ENCODE measurements at places on chromosomes 4 and X.

DNA sequence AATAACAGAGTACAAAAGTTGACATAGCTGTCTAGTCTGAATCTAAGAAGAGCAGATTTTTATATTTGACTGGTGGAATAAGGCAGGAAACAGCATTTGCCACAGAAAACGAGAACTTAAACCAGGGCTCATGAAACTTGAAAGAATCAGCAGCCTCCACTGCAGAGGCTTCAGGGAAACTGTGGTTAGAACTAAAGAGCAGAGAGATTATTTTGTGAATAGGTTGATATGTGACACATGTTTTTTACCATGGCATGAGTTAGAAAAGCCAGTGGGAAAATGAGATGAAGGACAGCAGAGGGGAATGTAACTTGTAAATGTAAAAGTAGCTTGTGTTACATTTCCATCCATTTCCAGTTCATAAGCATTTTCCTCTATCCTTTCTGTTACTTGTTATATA lies 63.7 kb upstream of the CAMK2D start:
- no peak for DNase-seq

DNA sequence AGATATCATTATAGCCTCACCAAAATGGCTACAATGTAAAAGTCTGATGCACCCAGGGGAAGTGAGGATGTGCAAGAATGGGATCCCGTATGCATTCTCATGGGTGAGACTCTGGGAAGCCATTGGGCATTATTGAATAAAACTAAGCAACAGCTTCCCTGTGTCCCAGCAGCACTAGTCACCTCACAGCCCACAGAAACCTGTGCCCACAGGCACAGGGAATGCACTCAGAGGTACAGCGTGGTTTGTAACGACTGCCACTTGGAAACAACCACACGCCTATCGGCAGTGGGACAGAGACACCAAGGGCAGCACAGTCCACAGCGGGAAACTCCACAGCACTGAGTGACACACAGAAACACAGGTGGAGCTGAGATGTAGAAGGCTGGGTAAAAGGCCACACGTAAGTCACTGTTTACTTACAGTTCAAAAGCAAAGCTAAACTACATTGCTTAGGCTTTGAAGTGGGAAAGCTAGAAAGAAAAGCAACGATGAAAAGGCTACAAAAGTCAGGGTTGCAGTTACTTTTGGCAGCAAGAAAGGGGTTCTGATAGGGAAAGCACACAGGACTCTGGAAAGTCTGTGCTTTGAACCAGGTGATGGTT lies 69.2 kb downstream of the HAUS3 start:
- no peak for DNase-seq

- no peak for DNase-seq
Measured at GRCh38 chr4:121811122-121811521, 10.0 kb downstream of the EXOSC9 start.

GRCh38 chr4:156185514-156186055 lies 231.9 kb upstream of the CTSO start:
- DNase-seq, result no peak

GRCh38 chrX:145613894-145614293 lies 203.7 kb upstream of the SLITRK2 start:
- no peak for DNase-seq

DNA sequence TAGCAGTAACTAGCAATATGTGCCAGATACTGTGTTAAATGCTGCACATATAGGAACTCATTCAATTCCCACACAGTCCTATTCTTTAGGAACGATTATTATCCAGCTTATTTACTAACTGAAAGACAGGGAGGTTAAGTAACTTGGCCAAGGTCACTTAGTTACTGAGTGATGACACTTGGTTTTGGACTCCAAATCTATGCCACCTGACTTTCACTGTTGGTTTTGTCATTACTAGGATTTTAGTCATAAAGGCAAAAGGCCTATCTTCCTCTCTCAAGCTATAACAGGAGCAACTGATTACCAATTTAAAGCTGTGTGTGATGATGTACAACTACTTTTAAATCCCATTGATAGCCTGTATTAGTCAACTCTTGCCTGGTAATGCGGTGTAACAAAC lies 138.9 kb upstream of the STX18 start:
- DNase-seq, result no peak

DNA sequence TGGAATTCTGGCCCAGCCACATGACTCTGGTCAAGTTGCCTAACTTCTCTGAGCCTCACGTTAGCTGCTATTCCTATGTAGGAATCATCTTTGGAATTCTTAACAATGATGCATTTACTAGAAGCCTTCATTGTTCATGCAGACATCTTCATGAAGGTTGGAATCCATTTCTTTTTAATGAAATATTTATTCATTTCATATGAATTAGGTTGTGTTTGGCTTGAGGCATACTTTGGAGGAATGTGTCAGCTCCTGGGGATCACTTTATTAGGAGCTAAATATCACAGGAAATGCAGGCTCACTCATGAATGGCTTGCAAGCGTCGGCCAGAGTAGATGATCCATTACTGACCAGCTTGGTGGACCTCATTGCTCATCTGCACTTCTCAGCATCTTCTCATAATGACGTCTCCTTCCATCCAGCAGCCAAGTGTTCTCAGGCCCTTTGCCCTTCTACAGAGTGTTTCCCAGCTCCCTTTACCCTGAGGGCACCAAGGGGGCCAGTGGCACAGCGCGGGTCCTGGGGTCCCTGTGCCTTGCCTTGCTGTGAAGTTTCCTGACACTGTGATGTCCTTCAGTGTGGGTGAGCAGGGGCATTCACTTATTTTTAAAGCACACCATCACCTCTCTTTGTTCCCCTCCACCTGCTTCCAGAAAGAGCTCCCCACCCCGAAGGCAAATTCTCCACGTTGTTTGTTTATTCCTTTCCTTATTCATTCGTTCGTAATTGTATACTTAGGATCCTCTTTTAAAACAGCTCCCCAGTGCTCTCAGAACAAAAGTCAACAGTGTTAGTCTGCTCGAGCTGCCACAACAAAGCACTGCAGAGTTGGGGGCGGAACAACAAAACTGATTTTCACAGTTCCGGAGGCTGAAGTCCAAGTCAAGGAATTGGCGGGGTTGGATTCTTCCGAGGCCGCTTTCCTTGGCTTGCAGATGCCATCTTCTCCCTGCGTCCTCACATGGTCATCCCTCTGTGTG lies 106.8 kb downstream of the STK32B start:
- no peak for DNase-seq

GRCh38 chr4:158649111-158649680 lies 22.5 kb downstream of the C4orf46 start:
- no peak for DNase-seq

GRCh38 chr4:100721077-100721476 lies 203.3 kb upstream of the EMCN start:
- DNase-seq, result no peak

DNA sequence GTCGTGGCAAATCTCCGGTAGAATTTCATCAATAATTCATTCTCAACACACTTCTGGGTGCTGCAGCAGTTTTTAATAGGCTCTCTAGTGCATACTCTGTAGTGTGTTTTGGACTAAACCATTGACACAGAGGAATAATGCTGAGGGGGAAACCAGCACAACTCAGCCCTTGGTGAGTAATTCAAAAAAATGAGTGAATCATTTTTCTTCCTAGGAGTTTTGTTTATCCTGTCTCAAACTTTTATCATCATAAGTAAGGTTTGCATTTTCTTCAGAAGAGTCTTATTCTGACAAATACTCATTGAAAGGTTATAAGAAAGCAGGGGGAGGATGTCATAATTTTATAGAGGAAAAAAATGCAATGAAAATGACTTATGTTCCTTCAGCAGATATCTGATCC lies 2542.7 kb downstream of the PCDH7 start:
- DNase-seq, result no peak

DNA sequence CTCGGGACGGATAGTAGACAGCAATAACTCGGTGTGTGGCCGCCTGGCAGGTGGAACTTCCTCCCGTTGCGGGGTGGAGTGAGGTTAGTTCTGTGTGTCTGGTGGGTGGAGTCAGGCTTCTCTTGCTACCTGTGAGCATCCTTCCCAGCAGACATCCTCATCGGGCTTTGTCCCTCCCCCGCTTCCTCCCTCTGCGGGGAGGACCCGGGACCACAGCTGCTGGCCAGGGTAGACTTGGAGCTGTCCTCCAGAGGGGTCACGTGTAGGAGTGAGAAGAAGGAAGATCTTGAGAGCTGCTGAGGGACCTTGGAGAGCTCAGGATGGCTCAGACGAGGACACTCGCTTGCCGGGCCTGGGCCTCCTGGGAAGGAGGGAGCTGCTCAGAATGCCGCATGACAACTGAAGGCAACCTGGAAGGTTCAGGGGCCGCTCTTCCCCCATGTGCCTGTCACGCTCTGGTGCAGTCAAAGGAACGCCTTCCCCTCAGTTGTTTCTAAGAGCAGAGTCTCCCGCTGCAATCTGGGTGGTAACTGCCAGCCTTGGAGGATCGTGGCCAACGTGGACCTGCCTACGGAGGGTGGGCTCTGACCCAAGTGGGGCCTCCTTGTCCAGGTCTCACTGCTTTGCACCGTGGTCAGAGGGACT lies 5.7 kb upstream of the MSANTD1 start:
- DNase-seq, result no peak

- DNase-seq, result no peak
Measured at GRCh38 chr4:107512549-107512948, 207.5 kb downstream of the PAPSS1 start.

All from small intestine (tissue), 16 donors.